ENCODE measurements at places on chromosomes 4 and X.

GRCh38 chr4:84920617-84921016 lies 45.9 kb downstream of the WDFY3 start:
- peak; percentile 79 for DNase-seq

- DNase-seq: no peak
Observed at GRCh38 chr4:154954117-154954516, 173.0 kb downstream of the RBM46 start.

DNA sequence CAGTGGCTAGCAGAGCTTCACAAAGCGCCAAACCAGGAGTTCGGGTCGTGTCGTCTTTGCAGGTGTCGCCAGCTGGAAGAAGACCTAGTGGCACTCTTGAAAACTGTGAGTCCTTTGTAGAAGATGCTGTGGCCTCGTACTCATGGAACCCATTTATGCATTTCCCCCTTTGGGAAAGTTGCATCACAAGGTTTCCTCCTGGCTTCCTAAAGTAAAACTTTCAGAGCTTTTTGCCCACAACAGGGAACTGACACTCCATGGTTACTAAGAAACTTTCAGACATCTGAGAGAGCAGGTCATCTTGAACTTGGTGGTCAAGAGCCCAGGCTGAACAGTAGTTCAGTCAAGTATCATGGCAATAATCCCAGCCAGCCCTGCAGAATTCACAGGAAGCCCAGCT lies 15.9 kb upstream of the NOCT start:
- no peak for DNase-seq

GRCh38 chr4:173171098-173171497 lies 2.5 kb downstream of the GALNT7 start:
- DNase-seq: peak; percentile 42

DNA sequence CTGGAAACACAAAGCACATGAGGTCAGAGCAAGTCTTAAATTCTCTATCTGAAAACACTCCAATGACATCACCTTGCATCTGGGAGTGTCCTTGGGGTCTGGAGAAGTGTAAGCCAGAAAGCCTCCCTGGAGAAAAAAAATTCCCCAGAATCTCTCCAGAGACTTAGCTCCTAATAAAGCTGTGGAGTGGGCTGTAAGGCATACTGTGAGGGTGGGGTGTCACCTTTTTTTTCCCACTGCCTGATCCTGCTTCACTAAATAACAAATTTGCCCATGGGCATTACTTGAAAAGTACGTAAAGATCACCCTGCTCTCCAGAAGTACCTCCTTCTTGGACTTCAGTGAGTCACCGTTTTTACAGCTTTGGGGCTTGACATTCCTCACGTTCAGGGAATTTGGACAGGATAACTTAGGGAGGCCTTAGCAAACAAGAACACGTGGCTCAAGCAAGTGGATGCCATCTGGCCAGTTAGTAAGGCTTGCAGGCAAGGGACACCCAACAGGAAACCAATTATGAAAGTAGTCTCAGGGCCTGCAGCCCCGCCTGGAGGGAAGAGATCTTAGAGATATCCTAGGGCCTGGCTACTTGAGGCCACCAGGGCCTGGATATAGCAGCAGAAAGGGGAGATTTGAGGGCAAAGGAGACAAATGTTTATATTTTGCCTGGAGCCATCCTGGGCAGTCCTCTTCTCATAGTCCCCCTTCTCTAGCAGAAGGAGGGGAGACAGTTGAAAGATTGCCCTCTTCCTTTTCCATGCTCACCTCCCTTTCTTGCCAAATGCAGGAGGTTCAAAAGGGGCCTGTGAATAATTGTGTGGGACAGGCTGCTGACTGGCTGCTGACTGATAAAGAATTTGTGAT lies 60.1 kb upstream of the PLAC1 start:
- DNase-seq: peak; percentile 95

DNA sequence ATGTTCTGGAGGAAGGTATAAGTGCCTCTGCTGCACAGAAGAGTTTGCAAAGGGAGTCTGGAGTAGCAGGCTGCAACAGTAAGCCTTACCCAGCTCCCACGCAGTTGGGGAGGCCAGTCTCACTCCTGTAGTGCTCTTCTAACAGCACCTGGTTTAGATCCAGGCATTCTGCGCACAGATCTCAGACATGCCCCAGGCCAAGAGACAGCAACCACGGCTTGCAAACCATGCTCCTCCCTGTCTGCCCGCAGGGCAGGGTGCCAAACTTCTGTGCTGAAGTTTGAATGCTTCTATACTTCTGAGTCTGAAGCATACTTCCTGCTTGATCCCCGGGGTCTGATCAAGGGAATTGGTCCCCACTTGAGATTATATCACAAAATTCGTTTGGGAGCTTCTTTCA lies 106.3 kb downstream of the LINC00632 start:
- peak; percentile 63 for DNase-seq

GRCh38 chr4:165838575-165838974 lies 34.5 kb upstream of the TLL1 start:
- no peak for DNase-seq

DNA sequence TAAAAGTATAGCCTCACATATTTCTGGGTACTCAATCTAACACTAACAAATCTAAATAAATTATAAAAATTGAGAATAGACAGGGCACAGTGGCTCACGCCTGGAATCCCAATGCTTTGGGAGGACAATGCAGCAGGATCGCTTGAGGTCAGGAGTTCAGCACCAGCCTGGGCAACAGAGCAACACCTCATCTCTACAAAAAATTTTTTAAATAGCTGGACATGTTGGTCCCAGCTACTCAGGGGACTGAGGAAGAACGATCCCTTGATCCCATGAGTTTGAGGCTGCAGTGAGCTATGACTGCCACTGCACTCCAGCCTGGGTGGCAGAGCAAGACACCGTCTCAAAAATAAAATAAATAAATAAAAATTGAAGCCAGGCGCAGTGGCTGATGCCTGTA lies 192.7 kb downstream of the LRBA start:
- no peak for DNase-seq

GRCh38 chrX:47844117-47844516 lies 7.4 kb downstream of the ZNF81 start:
- no peak for DNase-seq

GRCh38 chrX:42803320-42803719 lies 25.4 kb upstream of the PPP1R2C start:
- peak; percentile 75 for DNase-seq

- DNase-seq: no peak
Observed at GRCh38 chrX:109720947-109721346, 12.1 kb downstream of the ACSL4 start.

GRCh38 chrX:105265093-105265492 lies 44.6 kb upstream of the TEX13A start:
- no peak for DNase-seq

DNA sequence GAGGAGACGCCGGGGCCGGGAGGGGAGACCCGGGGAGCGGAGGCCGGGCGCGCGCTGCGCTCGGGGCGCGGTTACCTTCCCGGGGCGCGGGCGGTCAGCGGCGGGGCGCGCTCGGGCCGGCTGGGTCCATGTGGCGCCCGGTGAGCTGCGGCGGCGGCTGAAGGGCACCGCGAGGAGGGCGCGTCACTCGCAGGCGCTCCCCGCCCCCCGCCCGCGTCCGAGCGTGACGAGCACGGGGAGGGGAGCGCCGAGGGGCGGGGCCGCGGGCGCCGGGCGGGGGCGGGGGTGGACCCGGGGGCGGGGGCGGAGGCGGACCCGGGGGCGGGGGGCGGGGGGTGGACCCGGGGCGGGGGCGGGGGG lies at the start of gene CPLX1:
TSS of gene CPLX1 (minus strand) at position 159 of the 360 bp plus-strand sequence. CDS start 1,607 bp downstream, outside the sequence.
- no peak for DNase-seq

DNA sequence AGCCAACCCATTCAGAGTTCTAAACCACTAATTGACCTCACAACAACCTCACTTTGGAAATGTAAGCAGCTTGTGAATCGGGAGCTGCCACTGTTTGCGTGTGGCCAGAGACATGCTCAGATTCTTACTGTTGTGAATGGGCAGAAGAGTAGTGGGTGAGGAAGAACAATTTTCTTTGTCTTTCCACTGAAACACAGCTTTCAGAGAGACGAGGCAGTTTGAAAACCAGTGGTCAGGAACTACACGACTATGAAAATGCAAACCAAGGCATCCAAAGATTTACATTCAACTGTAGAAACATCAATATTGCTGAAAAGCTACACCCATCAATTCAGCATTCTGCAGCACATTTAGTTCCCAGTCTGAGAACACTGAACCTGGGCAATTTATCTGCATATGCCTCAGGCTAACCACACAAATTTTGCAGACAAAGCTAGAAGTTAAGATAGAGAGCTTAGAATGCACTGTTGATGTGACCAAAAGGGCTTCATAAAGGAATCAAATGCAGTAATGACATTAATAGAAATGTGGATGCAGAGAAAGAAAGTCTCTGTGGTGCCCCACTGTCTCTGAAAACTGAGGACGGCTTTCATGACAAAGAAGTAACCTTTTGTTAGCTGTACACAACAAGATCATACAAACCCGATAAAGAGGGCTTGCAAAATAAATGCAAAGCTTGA lies 134.3 kb downstream of the APBB2 start:
- no peak for DNase-seq

- no peak for DNase-seq
Observed at GRCh38 chr4:153218961-153219360, 14.7 kb downstream of the TRIM2 start.

DNA sequence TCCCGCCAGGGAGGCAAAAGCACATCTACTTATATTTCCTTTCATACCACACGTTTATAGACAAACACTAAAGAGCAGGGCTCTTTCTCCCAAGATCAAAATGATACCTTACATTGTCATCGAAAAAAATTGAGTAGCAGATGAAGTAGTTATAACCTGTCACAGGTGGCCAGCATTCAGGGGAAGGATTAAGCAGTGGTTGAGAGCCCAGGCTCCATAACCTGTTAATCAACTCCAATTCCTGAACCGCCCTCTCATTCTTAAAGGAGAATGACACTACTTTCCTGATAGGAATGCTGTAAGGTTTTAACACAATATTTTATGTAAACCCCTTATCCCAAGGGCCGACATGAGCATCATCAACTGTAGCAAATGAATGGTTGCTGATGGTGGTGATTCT lies 268.9 kb upstream of the KCNIP4 start:
- no peak for DNase-seq

DNA sequence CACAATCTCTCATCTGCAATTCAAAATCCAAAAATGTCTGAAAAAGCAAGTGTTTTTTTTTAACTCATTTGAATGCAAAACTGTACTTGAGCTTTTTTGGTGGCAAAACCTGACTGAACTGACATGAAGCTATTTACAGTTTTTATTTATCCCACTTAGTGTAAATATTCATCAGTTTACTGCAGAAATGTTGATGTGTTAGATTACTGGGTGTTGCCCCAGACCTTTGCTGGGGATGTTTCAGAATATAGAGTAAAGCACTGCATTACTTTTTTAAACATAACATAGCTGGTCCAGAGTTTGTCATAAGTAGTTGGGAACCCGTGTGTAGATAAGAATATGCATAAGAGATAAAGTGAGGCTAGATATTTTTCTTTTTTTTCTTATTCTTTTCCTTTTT lies 27.3 kb downstream of the PTPN13 start:
- no peak for DNase-seq

DNA sequence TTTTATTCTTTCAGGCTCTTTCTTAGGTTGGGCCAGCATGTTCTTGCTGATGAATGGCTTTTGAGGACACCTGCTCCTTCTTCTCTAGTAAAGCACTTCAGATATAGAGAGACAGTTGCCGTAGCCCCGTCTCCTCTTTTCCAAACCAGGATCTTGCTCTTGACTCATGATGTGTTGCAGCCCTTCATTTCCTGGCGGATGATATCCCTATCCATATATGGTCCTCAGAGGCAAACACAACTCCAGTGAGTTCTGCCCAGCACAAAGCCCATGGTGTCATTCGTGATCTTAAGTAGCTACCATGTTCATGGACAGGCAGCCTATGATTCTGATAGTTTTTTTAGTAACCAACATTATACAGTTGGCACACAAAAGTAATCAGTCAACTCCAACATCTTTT lies 59.8 kb upstream of the ACSL1 start:
- no peak for DNase-seq

- DNase-seq: no peak
Observed at GRCh38 chr4:54120518-54120917, 20.6 kb downstream of the GSX2 start.

- no peak for DNase-seq
Observed at GRCh38 chrX:33273535-33273934, 62.2 kb upstream of the DMD start.

- no peak for DNase-seq
Observed at GRCh38 chr4:15665753-15666365, 10.7 kb upstream of the FBXL5 start.

GRCh38 chr4:48899950-48900349 lies 6.6 kb downstream of the OCIAD2 start:
- peak; percentile 49 for DNase-seq

- DNase-seq: no peak
Observed at GRCh38 chr4:142112451-142112850, 476.1 kb downstream of the IL15 start.

DNA sequence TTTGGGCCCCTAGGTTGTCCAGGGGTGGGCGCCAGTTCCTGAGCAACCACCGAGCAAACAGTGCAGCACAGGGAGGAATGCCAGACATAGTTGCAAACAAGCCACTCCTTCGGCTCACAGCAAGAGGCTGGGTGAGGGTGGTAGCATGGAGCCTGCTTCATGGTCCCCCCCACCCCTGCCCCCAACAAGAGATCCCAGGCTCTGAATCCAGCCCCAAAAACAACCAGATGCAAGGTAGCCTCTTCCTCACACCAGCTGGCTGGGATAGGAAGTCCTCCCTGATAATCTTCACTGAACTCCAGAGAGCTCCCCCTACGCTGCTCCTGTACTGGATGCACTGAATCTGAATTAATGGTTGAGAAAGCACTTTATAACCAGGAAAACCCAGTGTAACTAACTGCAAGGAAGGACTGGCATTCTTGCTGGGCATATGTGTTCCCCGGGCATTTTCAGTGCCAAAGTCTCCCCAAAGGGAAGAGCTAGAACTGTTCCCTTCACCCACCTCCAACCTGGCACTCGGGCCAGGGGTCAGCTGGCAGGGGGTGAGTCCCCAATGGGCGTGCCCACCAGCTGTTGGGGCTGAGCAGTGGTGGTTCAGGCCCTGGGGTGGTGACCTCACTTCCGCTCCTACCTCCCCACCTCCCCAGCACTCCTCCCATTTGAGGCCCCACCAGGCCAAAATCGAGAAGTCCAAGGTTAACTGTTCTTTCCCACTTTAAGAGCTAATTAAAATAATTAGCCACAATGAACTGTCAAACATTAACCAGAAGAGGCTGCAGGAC lies 1.5 kb downstream of the ELF4 start:
- DNase-seq: peak; percentile 26

DNA sequence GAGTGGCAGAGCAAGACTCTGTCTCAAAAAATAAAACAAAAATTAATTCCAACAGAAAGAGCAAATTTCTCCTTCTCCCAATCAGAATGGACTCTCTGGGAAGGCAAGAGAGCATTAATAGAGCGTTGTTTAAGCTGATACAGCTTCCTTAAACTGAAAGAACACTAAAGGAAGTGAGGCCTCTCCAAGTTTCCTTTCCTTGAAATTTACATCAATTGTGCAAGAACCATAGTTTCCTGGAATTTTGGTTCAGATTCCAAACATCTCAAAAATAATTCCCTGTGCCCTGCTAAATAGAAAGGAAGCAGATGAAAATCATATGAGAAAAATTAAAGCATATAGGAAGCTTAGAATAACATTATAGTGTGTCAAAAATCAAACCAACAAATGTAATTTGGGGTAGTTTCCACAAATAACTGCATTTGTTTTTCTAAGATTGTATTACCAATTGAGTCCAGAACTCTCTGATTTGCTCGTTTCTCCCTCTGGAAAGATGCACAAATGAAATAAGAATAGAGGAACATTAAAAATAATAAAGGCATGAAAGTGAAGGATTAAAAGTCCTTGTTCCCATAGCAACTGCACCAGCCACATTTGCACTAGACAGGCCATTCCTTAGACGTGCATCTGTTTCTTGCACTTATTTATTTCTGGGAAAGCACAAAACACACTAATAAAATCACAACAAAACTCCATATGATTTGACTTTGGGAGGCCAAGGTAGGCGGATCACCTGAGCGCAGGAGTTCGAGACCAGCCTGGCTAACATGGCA lies 3.7 kb upstream of the FAM241A start:
- no peak for DNase-seq

Measured in fibroblast of upper back skin (primary cell).